ENCODE measurements at places on chromosomes 5 and 9.

- no peak for DNase-seq
Observed at GRCh38 chr5:113237893-113238292, 196.9 kb downstream of the TSSK1B start.

GRCh38 chr9:17764306-17764705, 185.4 kb downstream of the SH3GL2 start:
- no peak for DNase-seq

DNA sequence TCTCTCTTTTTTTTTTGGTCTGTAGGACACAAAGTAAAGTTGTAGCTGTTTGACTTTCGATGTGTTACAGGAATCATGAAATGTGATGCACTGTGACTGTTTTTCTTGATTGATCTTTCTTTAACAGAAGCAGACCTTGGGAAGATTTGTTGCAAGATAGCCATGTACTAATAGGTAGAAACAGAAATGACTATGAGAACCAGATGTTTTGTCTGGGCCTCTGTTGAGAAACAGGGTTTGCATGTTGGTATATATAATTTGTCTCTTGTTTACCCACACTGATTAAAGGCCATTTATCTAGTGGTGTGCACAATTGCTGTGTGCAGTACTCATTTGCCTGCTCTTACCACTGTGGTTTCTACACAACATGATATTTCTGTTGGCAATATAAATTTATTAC, 125.1 kb downstream of the HACD4 start:
- no peak for DNase-seq

DNA sequence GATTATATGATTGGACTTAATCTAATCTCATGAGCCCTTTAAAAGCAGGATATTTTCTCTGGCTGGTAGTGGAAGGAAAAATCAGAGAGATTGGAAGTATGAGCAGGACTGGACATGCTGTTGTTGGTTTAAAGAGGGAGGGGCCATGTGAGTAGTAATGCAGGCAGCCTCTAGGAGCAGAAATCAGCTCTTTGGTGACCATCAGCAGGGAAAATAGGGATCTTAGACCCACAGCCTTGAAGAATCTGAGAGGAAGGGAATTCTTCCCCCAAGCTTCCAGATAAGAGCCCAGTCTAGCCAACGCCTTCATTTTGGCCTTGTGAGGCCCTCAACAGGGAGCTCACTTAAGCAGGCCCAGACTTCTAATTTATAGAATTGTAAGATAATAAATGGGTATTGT, 9.5 kb downstream of the SH3GL2 start:
- DNase-seq, result no peak

- DNase-seq, result no peak
Observed at GRCh38 chr5:69468631-69469030, 24.0 kb upstream of the OCLN start.

GRCh38 chr9:87853876-87854579, 28.6 kb upstream of the SPATA31E1 start:
- no peak for DNase-seq

- DNase-seq, result no peak
Observed at GRCh38 chr5:170525470-170526211, 21.8 kb downstream of the KCNIP1 start.

DNA sequence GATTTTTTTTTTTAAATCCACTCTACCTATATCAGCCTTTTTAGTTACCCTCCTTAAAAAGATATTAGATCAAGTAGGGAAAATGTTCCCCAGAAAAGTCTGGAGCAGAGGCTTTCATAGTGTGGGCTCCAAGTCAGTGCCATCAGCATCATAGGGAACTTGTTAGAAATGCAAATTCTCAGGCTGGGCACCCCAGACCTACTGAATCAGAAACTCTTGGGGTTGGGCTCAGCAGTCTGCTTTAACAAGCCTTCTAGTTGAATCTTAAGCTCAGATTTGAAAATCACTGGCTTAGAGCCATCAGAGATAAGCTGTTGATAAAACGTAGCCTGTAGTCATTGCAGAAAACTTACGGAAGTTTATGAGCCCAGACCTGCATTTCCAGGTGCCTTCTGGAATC, 140.1 kb downstream of the TMEM38B start:
- DNase-seq, result no peak

- no peak for DNase-seq
Observed at GRCh38 chr9:34983209-34983608, 6.3 kb upstream of the DNAJB5 start.

DNA sequence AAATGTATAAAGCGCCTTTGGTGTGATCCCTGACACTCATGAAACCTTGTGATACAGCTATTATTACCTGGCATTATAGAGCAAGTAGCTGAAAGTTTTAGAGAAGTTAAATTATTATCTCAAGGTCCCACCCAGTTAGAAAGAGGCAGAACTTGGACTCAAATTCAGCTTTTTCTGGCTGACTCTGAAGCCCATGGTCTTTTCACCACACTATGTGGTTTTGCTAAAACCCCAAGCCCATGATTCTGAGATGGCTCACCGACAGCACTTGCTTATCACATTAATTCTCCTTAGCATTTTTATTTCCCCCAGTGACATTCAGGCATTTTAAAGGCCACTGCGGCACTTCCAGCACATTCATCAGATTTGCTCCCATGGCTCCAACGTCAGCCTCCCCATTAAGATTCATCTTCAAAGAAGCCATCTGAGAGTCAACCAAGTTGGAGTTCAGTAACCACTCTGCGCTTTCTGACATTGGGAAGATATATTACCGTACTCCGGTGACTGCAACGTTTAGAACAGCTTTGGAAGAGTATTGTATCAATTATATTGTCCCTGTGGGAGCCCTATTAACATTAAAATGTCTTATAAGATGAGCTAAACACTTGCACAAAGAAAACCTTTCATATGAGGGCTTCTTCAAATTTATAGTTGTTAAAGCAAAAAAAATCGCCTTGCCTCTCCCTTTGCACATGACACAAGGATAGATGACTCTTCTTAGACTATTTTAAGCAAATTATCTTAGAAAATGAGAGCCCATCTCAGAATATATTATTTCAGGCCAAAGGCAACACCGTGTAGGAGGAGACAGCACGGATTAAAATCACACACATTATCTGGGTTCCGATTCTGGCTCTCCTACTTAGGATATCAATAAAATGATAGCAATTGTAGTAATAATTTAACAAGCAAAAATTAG, 638.1 kb downstream of the ACTL7B start:
- no peak for DNase-seq

Data from stimulated activated CD4-positive, alpha-beta T cell treated with anti-CD3 and anti-CD28 coated beads, Interleukin-15, amount 100 ng/mL, for 48 hours (primary cell).